ENCODE measurements at places on chromosomes 6 and 20.

DNA sequence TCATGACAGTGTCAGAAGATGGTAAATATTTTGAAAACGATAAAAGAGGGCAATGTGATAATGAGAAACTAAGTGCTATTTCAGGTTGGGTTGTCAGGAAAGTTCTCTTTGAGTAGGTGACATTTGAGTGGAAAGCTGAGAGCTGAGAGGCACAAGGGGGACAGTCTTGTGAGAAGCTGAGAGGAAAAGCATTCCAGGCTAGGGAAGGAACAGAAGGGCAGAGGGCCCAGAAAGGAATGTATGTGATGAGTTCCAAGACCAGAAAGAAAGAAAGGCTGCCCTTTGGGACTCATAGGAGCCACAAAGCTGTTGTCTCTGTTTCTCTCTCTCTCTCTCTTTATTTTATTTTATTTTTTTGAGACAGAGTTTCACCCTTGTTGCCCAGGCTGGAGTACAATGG is 7.6 kb upstream of the RNF182 start:
- DNase-seq, result no peak

DNA sequence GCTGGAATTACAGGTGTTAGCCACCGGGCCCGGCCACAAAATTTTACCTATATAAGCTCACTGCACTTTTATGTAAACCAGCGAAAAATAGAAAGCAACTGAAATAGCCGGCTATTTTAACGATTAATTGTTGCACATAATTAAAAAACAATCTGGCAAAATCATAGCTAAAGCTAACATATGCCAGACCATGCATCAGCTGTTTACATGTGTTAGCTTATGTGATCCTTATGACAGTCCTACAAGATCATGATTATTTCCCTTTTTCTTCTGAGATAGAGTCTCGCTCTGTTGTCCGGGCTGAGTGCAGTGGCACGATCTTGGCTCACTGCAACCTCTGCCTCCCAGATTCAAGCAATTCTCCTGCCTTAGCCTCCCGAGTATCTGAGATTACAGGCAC is 157.0 kb downstream of the ZFP64 start:
- no peak for DNase-seq

DNA sequence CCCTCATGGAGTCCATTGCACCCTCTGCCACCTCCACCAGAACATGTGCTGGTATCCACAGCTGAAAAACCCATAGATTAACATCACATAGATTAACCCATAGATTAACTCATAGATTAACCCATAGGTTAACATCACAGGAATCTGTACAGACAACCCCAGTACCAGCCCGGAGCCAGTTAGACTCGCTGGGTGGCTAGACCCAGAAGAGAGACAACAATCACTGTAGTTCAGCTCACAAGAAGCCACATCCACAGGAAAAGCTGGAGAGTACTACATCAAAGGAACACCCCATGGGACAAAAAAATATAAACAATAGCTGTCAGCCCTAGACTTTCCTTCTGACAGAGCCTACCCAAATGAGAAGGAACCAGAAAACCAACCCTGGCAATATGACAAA is 25.1 kb downstream of the SERPINB9 start:
- no peak for DNase-seq

GRCh38 chr6:5610640-5611039 is 349.3 kb downstream of the FARS2 start:
- no peak for DNase-seq

DNA sequence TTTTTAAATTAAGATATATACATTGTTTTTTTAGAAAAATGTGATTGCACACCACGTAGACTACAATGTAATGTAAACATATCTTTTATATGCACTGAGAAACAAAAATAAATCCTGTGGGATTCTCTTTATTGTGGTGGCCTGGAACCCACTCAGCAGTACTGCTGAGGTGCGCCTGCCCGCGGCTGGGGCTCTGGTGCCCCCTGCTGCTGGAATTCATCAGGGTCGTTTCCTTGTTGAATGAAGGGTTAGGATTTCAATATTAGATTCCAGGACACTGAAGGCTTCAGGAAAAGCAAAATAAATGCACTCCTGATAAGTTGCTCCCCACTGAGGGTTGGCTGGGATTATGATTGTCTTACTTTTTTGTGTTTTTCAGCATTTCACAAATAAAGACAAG is 175.8 kb upstream of the GGTLC1 start:
- DNase-seq, result no peak

DNA sequence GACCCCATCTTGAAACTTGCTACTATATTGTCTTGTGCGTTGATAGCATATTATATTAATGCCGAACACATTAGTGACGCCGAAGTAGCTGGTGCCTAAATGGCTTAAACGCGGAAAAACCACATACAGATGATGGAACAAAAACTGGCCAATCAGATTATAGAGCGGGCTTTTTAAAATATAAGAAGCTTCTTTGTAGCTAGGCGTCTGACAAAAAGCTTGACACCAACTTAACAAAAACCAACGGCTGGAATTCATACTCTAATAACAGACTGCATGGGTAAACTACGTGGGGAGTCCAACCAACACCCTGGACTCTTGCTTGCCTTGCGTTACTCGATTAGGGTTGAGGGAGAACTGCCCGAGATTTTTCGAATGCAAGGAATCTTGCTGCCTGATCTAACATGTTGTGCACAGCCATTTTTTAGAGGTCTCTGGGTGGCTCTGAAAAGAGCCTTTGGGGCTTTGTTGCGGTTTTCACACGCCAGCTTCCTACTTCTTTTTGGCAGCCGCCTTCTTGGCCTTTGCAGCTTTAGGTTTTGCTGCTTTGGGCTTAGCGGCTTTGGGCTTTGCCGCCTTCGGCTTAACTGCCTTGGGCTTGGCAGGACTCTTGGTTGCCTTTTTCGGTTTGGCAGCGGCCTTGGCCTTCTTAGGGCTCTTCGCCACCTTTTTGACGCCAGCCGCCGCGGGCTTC is 45.7 kb downstream of the OR2B2 start:
- DNase-seq, result no peak

GRCh38 chr6:16735014-16735413 is 26.2 kb downstream of the ATXN1 start:
- no peak for DNase-seq

- no peak for DNase-seq
Observed at GRCh38 chr6:151154418-151154817, 85.3 kb upstream of the AKAP12 start.

GRCh38 chr6:124470803-124471202 is 491.4 kb upstream of the RNF217 start:
- DNase-seq, result no peak

- DNase-seq, result no peak
Observed at GRCh38 chr6:30113003-30113759, at the start of gene TRIM31. Gene TRIM31 (minus strand): TSS chr6:30113090. CDS start chr6:30112805, 285 bp downstream.

GRCh38 chr20:60437418-60437817 is 479.2 kb downstream of the CDH26 start:
- DNase-seq, result no peak

DNA sequence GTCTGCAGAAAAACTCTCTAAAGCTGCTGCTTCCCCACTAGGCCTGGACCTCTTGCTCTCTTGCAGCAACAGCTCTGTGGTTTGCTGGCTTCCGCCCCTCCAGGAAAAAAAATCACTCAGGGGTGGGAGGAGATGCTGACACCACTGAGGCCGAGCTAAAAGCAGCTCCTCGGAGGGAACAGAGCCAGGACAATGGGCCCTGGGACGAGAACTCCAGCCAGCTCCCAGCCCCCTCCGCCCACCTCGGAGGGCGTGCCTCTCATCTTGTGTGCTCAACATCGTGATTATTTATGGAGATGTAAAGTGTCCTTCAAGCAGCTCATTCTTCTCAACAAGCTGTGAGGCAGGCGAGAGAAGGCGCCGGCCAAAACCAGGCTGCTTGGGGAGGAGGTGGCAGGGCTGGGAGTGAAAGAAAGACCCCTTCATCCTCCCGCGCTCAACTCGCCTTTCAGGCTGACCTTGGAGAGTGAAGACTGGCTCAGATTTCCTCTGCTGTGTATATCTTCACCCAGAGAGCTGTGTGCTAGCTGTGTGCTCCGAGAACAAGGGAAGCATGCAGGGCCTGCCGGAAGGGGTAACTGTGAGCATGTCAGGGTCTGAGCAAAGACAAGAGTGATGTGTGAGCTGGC is 53.5 kb upstream of the LRFN2 start:
- DNase-seq, result no peak

DNA sequence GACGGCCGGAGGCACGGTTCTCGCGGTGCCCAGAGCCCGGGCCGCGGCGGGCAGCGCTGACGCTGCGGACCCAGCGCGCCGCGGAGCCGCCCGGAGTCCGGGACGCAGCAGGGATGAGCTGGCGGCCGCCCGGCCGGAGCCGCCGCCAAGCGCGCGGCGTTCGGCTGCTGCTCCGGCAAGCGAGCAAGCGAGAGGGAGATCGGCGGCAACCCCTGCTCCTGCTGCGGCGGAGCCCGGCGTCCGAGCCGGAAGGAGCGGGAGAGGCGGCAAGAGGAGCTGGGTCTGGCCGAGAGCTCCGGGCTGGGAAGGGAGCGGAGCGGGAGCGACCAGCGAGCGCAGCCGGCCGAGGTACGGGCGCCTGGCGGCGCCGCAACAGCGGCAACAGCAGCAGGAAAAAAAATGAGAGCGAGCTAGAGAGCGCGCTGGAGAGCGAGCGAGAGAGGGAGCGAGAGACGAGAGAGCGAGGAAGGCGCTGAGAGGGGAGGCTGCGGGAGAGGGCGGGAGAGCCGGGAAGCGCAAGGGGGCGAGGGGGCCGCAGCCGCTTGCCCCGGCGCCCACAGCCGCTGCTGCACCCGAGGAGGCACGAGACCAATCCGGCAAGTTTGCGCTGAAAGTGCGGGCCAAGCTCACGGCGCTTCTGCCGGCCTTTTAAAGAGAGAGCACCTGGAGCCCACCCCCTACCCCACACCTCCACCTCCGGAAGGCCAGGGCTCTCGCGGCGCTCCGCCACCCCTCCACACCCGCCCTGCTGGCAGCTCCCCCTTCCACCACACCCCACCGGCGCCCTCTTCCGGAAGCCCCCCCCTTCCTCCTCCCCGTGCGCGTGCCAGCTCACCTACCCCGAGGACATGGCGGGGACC is 496 bp downstream of the GRM4 start:
- DNase-seq, result peak; percentile 36

DNA sequence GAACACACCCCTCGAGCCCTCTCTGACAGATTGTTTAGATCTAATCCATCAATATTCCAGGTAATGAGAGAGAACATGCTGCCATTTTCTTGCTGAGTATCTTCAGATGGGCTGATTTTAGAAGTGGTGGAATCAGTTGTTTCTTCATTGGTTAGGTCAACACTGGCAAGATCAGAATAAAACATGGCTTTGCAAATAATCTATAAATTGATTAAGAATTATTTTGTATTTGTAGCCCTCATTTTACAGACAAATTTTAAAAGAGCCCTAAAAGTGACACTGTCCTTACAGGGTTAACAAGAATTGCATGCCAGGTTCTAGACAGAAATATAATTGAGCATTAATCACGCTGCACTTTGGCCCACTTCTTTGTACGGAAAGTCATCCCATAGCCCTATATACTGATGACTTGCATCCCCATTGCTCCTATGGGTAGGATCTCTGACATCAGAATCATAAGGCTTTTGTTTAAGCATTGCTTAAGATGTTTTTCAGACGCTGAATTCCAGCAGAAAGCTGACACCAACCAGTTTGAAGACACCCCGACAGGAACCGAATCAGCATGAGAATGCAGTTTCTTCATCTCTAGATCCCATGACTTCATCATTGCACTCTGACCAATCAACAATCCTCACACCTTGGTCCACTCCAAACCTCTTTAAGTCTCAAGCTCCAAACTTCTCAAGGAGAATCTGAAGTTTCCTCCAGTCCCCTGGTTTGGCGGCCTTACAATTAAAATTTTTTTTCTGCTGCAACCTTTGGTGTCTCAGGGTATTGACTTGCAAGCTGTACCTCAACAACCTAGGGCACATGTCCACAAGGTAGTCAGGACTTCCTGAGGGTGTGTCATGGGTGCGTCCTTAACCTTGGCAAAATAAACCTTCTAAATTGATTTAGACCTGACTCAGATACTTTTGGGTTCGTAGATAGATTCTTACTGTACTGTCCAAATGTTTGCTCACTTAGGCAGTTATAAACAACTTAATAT is 7.8 kb downstream of the TDP2 start:
- no peak for DNase-seq

- no peak for DNase-seq
Observed at GRCh38 chr6:149464411-149464810, 20.4 kb downstream of the ZC3H12D start.

- no peak for DNase-seq
Observed at GRCh38 chr20:39849171-39849570, 839.9 kb downstream of the MAFB start.

DNA sequence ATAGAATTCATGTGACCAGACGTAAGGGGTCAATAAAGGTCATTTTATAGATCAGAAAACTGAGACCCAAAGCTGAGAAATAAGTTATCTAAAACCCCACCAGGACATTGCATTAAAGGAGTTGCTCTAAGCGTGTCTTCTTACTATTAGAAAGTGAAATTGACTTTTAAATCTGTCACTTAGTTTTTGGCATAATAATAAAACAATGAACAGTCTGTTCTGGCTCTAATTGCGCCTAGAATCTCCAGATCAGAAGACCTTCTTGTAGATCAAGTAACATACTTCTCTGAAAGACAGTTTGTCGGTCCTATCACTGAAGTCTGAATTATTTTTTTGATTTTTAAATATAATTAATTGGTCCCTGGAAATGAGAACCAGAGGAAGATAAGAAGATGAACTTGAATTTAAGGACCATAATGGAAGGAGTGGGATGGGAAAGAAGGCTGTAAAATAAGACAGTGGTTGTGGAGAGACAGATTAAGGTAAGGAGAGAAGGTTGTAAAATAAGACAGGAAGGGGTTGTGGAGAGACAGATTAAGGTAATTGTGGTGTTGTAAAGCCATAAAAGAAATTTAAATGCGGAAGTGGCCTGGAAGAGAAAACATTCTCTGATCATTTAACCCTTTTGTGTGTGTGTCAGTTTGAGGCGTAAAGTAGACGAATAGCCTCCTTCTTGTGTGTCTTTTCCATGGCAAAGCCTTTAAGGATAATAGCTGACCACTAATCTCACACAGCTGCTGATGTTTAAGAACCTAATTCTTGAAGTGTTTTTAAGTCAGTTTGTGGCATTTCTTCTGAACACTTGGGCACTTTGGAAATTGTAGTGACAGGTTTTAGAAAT is 20.1 kb downstream of the TOP1 start:
- no peak for DNase-seq

GRCh38 chr6:47303342-47303741 is 6.4 kb downstream of the TNFRSF21 start:
- DNase-seq, result no peak

DNA sequence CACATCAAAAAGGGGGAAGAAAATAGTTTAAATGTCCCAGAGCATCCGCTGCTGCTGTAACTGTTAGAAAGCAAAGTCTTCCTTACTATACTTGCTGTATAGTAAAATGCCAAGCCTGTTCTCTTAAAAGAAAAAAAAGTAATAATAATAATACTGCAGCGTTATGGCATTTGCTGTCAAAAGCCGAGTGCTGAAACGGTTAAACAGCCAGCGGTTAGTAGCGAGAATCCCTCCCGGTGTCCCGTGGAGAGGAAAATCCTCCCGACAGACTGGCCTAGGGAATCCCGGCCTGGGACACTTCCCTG is 19.5 kb upstream of the NFATC2 start:
- DNase-seq, result no peak

- no peak for DNase-seq
Observed at GRCh38 chr6:3046295-3046694, 22.0 kb upstream of the RIPK1 start.

All from head of caudate nucleus (tissue), 42 donors.